IMR-90 (cell line): ENCODE measurements at places on chromosomes 5 and 9. TPM values are rescaled to one million over a fixed set of nuclear protein-coding genes. Genes with fewer than 3 reads are reported as not detected.

DNA sequence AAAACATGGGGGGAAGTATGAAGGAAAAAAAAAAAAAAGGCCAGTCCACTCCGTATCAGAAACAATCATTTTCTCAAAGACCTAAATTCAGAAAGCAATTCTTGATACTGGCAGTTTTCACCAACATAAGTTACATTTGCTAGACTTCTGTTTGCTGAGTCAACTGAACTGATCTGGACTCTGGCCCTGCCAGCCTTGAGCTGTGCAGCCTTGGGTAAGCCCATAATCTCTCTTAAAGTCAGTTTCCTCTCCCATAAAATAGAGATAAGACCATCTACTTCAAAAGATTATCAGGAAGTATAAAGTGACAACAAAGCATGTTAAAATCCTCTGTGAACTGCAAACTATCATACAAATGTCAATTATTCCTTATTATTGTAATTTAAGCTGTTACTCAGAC lies 106.8 kb downstream of the MAPKAP1 start:
- DNase-seq = no peak

DNA sequence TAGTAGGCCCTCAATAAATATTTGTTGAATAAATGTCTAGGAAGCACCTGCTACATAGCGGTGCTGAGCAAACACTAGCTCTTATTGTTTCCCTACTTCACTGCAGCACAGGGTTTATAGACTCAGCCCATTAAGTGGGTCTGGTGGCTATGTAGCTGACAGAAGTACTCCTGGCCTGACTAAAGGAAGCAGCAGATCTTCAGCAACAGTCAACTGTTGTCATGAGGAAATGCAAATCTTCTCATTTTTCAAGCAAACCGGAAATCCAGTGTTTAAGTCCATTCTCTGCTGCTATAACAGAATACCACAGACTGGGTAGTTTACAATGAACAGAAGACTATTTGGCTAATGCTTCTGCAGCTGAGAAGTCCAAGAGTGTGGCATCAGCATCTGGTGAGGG lies 2.8 kb upstream of the TEX10 start:
- DNase-seq = no peak

GRCh38 chr9:86093788-86094555 lies 5.4 kb downstream of the GOLM1 start:
- DNase-seq = peak; percentile 15

DNA sequence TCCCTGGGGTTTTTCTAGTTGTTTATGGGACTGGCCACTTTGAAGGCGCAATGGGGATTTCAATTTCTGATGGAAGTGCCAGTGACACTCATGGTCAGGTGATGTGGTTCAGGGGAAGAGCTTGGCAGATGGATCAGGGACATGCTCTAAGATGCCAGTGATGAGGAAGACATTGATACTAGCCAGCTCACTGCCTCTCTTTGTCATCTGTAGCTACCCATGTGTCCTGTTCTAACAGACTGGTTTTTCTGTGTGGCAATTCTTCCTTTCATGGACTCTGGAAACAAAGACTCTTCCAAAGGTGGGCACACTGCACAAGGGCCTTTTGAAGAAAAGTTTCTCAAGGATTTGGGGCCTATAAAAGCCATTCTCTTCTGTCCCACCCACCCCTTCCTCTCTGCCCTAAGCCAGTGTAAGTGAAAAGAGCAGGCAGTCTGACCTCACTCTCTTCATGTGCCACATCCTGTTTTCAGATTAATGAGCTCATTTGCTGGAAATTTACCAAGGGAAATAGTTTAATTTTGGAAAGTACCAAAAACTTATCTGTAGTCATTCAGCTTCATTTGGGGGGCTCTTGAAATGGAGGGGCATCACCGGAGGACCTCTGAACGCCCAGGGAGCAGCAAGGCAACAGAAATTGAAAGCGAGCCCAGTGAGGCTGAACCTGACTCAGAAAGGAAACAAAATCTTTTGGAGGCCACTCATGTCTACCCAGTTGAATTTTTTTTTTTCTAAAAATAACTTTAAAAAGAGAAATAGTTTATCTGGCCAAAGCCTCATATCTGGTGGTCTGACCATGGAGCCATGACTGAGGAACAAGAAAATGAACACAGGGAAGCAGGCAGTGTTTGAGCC lies 4.9 kb upstream of the TRAF1 start:
- peak; percentile 75 for DNase-seq

SLC4A9 gene
- total RNA-seq = not detected in 2 replicates
